Naive thymus-derived CD4-positive, alpha-beta T cell (primary cell): ENCODE measurements at places on chromosomes 2 and 18.

- no peak for DNase-seq
These were observed 114.2 kb upstream of the ZNF236 start for GRCh38 chr18:76708071-76708721.

GRCh38 chr2:218924757-218925156, 34.7 kb upstream of the CDK5R2 start:
- no peak for DNase-seq

DNA sequence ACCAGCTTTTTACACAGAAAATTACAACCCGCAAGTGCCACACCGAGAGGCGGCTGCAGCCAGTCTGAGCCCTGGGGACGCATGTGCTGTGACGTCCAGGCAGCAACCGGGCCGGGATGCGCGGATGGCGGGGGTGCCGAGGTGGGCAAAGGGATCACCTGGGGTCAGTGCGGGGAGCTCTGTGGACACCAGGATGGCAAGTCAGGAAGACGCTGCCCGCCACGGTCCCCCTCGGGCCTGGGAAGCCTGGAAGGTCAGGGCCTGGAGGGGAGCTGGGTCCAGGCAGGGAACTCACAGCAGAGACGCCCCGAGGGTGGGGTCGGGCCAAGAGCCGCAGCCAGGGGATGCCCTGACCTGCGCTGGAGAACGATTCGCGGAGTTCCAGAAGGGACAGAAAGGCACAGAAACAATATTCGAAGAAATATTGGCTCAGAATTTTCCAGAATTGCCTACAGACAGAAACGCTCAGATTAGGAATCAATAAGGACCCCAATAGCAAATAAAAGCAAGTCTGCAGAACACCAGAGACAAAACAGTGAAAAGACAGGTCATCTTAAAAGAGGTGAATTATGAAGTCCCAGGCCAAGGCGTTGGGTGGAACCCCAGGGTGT, 11.7 kb upstream of the KIF1A start:
- no peak for DNase-seq

DNA sequence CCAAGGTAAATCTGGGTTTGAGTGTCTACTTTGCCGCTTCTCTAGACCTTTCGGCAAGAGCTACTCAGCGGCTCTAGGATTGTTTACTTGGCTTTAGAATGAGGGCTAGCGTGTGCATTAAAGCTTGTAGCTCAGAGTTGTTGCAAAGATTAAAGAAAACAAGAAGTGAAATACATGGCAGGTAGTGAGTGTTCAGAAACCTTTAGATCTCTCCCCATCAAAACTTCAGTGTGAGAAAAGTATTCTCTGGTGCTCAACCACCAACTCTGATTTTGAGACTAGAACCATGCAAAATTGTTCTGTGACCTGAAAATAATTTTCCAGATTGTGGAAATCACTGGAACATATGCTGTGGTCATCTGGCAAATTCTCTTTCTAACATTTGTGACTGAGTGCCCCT, 512.0 kb downstream of the CMPK2 start:
- no peak for DNase-seq

- no peak for DNase-seq
These were observed 499.6 kb upstream of the ACVR2A start for GRCh38 chr2:147345246-147345645.

DNA sequence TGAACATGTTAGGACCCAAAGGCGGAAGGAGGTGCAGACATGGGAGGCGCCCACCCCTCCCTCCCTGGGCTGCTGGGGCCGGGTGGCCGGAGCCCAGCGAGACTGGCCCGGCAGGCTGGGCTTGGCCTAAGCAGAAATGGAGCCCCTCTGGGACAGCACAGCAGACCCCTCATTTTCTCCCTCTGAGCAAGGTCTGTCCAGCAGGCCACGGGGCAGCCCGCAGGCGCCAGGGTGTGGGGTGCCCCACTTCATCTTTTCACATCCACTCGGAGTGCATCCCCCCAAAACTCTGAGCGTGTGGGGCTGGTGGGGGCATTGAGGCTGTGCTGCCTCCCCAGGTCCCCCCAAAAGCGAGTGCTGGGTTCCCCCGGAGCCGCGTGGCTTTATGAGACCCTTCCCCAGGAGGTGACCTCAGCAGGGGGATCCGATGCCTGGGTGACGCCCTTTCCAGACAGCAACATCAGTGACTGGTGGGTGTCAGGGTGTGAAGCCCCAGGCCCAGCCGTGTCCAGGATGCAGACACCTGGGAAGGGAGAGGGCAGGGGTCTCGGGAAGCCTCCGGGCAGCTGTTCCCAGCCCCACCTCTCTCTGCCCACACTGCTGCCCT, 36.7 kb upstream of the GPC1 start:
- no peak for DNase-seq

DNA sequence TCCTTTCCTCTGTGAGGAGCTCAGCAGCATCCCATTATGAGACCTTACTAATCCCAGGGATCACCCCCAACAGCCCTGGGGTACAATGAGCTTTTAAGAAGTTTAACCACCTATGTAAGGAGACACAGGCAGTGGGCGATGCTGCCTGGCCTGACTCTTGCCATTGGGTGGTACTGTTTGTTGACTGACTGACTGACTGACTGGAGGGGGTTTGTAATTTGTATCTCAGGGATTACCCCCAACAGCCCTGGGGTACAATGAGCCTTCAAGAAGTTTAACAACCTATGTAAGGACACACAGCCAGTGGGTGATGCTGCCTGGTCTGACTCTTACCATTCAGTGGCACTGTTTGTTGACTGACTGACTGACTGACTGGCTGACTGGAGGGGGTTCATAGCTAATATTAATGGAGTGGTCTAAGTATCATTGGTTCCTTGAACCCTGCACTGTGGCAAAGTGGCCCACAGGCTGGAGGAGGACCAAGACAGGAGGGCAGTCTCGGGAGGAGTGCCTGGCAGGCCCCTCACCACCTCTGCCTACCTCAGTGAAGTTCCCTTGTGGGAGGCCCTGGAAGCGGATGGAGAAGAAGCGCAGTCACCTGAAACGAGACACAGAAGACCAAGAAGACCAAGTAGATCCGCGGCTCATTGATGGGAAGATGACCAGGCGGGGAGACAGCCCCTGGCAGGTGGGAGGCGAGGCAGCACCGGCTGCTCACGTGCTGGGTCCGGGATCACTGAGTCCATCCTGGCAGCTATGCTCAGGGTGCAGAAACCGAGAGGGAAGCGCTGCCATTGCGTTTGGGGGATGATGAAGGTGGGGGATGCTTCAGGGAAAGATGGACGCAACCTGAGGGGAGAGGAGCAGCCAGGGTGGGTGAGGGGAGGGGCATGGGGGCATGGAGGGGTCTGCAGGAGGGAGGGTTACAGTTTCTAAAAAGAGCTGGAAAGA, 7.6 kb downstream of the PROC start:
- DNase-seq, result no peak

DNA sequence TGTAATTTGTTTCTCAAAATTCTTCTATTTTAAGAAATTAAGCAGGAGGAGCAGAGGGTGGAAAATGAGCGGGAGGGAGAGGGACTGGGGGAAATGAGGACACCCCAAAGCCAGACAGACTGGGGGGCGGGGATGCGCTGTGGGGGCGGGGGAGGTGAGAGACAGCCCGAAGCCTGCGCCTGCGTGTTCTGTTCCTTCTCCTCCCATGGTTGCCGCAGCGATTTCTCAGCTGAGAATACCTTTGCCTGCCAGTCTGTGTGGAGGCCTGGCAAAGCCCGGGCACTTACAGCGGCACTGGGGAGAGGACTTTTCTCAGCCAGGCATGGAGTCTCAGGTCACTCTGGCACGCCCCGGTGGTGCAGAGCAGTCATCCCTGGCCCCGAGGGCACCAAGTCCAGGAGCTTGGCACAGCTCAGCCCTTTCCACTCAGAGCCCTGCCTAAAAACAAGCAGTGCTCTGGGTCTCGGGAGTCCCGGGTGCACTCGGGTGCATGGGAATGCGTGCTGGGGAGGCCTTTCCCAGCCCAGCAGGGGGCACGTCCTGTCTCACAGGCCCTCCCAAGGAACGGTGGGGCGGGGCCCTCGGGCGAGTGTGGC, 289.3 kb upstream of the HS6ST1 start:
- DNase-seq, result no peak

- DNase-seq, result no peak
These were observed 133.6 kb upstream of the MC4R start for GRCh38 chr18:60506190-60506589.

GRCh38 chr18:3982541-3982940, 472.6 kb downstream of the DLGAP1 start:
- no peak for DNase-seq

- DNase-seq, result no peak
These were observed 127.3 kb downstream of the DDX1 start for GRCh38 chr2:15718944-15719323.

DNA sequence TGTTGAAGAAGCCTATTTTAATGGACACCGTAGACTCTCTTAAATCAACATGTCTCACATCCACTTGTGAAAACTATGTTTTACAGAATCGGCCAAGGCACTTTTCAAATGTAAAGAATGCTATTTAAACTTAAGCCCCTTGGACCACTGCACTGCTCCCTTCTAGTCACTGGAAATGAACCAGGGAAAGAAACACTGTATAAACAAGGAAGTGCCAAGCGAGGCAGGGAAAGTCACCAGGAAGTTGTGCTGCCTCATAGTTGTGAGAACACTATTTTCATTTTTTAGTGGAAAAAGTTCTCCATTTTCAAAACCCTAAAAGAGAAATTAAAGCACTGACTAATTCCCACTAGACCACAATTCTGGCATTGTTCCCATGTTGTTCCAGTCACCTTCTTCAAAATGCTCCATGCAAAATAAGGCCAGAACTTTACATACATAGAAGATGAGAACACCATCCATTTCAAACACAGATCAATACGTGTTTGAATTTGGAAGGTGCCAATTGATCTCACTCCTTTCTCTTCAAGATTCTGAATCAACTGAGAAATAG, 13.5 kb downstream of the CCDC141 start:
- no peak for DNase-seq

DNA sequence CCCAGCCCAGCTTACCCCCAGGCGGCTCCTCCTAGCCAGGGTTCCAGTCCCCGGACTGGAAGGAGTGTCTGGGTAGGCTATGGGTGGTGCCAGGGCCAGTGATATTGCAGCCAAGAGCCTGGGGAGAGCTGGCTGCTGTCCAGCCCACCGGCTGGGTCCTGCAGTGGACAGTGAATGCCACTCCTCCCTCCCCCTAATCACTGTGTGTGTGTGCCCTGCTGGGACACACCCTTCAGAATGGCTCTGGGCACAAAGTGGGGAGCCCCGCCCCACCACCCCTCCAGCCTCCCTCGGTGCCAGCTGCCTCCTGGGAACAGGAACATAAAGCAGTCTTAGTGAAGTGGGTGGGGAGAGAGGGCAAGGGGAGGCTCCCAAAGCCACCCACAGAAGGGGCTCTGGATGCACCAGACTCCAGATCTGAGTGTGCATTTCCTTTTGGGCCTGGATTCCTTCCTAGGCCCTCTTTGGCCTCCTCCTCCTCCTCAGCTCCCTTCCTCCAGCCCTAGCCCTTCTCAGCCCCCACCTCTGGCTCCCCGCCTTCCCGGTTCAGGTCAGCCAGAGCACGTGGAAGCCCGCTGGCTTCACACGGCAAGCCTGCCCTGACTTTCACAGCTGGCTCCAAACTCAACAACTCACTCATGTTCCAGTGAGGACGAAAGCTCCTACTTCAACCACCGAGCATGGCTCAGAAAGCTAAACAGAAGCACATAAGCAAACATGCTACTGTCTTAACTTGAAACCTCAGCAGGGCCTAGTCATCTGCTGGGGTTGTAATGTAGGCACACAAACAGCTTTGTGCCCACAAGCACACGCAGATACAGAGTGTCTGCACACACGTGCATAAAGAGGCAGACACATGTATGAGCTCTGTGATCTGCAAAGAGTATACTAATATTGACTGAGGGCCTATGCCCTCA, 209.2 kb upstream of the SMAD2 start:
- DNase-seq, result no peak

DNA sequence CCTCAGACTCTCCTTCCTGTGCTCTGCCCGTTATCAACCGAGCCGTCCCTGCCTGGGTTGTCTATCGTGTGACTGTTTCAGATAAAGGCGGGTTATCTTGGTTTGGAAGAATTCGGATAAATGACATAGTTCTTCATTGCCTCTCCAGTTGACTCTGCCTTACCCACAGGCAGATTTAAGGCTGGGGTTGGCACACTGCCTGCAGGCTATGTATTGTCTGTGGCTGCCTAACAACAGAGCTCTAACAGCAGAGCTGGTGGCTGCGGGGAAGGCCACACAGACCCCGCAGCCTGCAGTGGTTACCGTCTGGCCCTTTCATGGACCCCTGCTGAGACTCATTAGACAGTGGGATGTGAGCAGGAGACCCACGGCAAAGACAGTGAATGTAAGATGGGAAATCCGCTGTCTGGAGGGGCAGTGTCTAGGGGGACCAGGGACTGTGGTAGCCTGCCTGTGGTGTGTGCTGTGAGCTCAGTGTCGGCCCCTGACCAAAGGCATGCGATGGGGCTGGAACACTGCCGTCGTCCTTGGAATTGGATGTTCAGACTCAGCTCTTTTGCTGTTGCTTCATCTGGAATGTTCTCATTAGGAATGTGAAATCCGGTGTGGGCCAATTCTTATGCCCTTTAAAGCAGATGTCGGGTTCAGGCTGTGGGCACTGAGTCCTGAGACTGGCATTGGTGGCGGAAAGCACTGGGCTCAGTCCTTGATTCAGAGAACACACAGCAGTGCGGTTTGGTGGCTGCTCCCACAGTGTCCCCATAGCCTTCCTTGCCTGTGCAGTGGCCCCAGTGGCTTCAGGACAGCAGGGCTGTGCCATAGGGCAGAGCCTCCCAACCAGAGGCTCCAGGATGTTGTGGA, 44.5 kb downstream of the SH3RF3 start:
- no peak for DNase-seq

- no peak for DNase-seq
These were observed 413.0 kb downstream of the MTX2 start for GRCh38 chr2:176682278-176682677.

DNA sequence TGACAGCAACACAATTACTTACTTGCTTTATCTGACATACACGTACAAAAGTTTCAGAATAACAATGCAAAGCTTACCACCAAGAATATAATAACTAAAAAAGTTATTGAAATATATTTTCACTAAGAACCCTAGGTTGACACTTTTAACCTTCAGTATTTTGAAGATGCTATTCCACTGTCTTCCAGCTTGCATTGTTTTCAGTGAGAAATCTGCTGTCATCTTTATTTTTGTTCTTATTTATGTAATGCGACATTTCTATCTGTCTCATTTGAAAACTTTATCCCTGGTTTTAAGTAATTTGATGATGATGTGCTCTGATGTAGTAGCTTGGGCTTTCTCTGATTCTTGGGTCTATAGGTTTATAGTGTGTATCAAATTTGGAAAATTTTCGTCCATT, 165.0 kb upstream of the SMIM21 start:
- no peak for DNase-seq

- DNase-seq, result no peak
These were observed 195.9 kb downstream of the SEPTIN10 start for GRCh38 chr2:109417701-109418335.

- no peak for DNase-seq
These were observed 182.3 kb downstream of the LOXHD1 start for GRCh38 chr18:46474487-46475389.

DNA sequence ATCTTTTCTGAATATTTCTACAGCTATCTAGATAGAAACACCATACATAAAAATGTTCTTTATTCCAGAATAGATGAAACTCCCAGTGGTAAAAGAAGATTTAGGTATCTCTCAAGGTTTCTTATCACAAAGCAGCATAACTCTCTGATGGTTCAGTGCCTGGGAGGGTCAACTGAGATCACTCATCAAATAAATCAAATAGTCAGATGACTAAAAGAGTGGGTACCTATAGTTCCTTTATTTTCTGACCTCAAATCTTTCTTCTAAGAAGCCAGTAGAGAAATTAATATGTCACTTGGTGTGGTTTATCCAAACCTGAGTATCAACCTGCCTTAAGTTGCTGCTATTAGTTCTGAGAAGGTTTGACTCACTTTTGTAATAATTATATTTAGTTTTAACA, 120.9 kb downstream of the TMEFF2 start:
- DNase-seq, result no peak

GRCh38 chr18:70046796-70047195, 99.1 kb upstream of the CD226 start:
- DNase-seq, result no peak
